ENCODE measurements at places on chromosomes 12 and 14. TPM values are rescaled to one million over a fixed set of nuclear protein-coding genes. Genes with fewer than 3 reads are reported as not detected.

OR4K5 gene
- not detected for total RNA-seq

PYGL gene
- 154 TPM for total RNA-seq

AICDA gene
- not detected for total RNA-seq

NAP1L1 gene
- 427 TPM for total RNA-seq

PRH2 gene
- 0.91 TPM for total RNA-seq

SLC7A7 gene
- total RNA-seq: 0.16 TPM

ANO2 gene
- total RNA-seq: 0.21 TPM

GALNT8 gene
- total RNA-seq: not detected

RHEBL1 gene
- total RNA-seq: 9.5 TPM

HOTAIR gene
- 1.7 TPM for total RNA-seq

KRT2 gene
- not detected for total RNA-seq

PCED1B gene
- total RNA-seq: 3.4 TPM

SLC41A2 gene
- 7.7 TPM for total RNA-seq

FAM161B gene
- 2.1 TPM for total RNA-seq

LETMD1 gene
- 78.2 TPM for total RNA-seq

CLEC1B gene
- not detected for total RNA-seq

SMCO2 gene
- not detected for total RNA-seq

PTCSC3 gene
- not detected for total RNA-seq

TOMM20L gene
- not detected for total RNA-seq

PTPRB gene
- 0.98 TPM for total RNA-seq

SIX4 gene
- 7.5 TPM for total RNA-seq

KLHDC1 gene
- total RNA-seq: 0.68 TPM

SLC16A7 gene
- 23.4 TPM for total RNA-seq

KCNC2 gene
- not detected for total RNA-seq

OR2AP1 gene
- not detected for total RNA-seq

TMEM121 gene
- total RNA-seq: 15.5 TPM

SUSD6 gene
- 2.8 TPM for total RNA-seq

RNFT2 gene
- 11.0 TPM for total RNA-seq

TPPP2 gene
- total RNA-seq: not detected

PROX2 gene
- total RNA-seq: not detected

PLD4 gene
- 0.04 TPM for total RNA-seq

TMPRSS12 gene
- not detected for total RNA-seq

ERP27 gene
- not detected for total RNA-seq

CRIP1 gene
- total RNA-seq: 1.7 TPM

CCDC91 gene
- total RNA-seq: 30.9 TPM

TRIM9 gene
- total RNA-seq: 6.0 TPM

TAS2R31 gene
- 1.1 TPM for total RNA-seq

ADAMTS20 gene
- total RNA-seq: 0.98 TPM

DNAI7 gene
- 0.23 TPM for total RNA-seq

TXNDC16 gene
- 1.4 TPM for total RNA-seq

HSPB8 gene
- 2.9 TPM for total RNA-seq

IL22 gene
- not detected for total RNA-seq

SOAT2 gene
- not detected for total RNA-seq

RESF1 gene
- 18.1 TPM for total RNA-seq

USP44 gene
- total RNA-seq: 0.24 TPM

RASSF9 gene
- total RNA-seq: not detected
